ENCODE measurements at places on chromosomes 7 and 10. TPM values are rescaled to one million over a fixed set of nuclear protein-coding genes. Genes with fewer than 3 reads are reported as not detected.

The MSMB gene
- total RNA-seq = not detected

The MRLN gene
- total RNA-seq = not detected

The GBX1 gene
- total RNA-seq = not detected

The SPACDR gene
- total RNA-seq = 0.74 TPM

The CALML3 gene
- 0.11 TPM for total RNA-seq

The HOXA11 gene
- 2.9 TPM for total RNA-seq

DNA sequence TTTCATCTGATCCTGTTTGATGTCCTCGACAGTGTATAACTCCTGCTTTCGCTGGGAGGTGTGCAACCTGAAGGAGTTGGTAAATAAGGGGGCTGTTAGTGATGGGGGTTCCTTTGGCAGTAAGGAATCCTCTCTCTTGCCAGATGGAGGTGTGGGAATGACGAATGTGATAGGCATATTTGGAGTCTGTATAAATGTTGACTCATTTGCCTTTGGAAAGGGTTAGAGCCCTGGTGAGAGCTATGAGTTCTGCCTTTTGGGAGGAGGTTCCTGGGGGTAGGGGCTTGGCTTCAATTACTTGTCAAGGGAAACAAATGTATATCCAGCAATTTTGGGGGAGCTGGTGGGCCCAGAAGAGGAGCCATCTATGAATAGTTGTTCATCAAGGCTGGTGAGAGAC lies 11.4 kb upstream of the CHST3 start:
- DNase-seq = no peak

DNA sequence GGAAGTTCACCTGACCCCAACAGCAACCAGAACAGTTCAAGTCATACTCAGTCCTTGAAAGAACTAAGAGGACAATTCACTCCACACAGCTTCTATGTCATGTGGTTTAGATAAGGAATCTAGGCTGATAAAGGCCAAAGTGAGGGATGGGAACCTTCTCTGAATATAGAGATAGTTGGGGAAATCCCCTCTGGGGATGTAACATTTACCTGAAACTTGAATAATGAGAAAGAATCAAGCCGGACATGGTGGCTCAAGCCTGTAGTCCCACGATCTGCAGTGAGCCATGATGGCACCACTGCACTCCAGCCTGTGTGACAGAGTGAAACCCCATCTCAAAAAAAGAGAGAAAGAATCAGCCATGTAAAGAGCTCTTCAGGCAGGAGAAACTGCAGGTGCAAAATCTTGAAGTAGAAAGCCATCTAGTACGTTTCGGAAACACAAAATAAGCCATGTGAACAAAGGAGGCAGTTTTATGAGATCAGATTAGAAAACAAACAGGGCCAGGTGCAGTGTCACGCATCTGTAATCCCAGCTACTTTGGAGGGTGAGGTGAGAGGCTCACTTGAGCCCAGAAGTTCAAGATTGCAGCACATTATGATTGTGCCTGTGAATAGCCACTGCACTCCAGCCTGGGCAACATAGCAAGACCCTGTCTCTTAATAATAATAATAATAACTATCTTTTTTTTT lies 4.5 kb upstream of the DNMBP start:
- DNase-seq = no peak

- DNase-seq = no peak
Observed at GRCh38 chr10:95480901-95481491, 80.2 kb downstream of the SORBS1 start.

GRCh38 chr10:60041489-60042133 lies 135.3 kb upstream of the CCDC6 start:
- peak; percentile 24 for DNase-seq

GRCh38 chr7:141184532-141185190 lies 110.8 kb downstream of the TMEM178B start:
- DNase-seq = no peak

DNA sequence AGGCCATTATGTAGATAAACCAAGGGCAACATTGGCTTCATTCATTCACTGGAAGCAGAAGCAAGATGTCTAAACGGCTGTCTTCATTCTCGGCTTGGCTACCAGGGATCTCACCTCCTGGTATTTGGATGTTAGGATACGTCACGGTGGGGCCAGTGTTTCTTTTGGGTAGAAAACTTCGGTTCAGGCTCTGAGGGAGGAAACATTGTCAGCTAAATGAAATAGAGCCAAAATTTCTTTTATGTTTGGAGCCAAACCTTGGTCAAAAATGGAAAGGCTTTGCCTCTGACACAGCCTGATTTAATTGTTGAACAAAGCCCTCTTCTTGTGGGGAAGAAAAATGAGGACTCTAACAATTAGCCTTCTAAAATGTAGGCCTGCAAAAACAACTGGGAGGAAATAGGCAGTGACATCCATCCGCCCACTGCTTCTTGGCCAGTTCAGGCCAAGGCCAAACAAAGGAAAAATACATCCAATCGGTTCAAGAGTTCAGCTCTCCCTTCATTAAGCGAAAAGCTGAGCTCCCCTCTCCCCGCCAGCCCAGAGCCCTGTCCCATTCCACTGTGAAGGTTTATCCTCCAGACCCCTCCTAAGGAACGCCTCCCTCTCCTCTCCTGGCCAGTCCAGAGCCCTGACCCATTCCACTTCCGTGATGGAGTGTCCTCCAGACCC lies 44.4 kb downstream of the PFKFB3 start:
- DNase-seq = no peak

DNA sequence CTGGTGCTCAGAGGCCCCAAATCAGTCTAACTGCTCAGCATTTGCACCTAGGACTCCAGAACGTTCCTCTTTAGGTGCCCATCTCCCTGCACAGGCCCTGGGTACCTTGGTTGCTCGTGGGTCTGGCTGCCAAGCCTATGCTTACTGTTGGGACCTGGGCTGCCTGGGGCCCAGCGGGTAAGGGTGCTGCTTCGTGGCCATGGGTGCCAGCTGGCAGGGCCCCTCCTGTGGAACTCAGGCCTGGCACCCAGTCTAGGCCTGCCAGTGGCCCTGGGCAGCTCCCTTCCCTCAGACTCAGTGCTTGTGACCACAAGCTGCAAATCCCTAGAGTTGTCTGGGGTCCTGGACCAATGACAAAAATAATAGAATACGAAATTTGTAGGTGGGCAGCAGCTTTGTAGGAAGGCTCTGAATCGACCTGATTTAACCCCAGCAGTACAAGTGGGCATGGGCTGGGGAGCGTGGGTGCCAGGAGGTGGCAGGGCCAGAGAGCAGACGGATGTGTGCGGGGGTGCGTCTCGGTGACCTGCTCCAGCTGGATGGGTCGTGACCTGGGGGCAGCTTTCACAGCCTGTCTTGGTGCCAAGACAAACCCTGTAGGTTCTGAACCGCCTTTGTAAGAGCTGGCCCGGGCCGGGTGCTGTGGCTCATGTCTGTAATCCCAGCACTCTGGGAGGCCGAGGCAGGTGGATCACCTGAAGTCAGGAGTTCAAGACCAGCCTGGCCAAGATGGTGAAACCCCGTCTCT lies 69.7 kb downstream of the MKI67 start:
- no peak for DNase-seq

DNA sequence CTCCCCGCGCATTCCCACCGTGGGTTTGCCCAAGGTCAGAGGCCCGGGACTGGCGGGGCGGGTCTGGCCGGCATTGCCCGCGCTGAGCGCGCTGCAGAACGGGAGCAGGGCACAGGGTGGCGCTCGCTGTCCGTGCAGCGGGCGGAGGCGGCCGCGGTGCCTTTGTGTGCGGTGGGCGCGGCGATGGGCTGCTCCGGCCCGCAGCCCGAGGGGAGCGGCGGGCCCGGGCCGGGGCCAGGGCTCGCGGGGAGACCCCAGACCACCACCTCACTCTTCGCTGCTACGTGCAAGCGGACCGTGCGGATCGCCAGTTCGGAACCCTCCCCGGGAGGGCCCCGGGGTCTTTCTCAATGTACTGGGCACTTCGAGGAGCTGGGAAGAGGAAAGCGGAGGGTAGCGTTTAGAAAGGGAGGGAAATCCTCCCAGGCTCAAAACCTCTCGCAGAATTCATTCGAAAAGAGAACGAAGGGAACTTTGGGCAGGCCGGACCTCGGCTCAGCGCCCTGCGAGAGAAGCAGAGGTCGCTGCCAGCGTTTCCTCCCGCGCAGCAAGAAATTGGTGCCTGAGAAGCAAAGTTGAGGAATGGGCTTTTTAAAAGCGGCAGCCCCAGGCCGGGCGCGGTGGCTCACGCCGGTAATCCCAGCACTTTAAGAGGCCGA lies 8.5 kb downstream of the SP8 start:
- DNase-seq = peak; percentile 36

DNA sequence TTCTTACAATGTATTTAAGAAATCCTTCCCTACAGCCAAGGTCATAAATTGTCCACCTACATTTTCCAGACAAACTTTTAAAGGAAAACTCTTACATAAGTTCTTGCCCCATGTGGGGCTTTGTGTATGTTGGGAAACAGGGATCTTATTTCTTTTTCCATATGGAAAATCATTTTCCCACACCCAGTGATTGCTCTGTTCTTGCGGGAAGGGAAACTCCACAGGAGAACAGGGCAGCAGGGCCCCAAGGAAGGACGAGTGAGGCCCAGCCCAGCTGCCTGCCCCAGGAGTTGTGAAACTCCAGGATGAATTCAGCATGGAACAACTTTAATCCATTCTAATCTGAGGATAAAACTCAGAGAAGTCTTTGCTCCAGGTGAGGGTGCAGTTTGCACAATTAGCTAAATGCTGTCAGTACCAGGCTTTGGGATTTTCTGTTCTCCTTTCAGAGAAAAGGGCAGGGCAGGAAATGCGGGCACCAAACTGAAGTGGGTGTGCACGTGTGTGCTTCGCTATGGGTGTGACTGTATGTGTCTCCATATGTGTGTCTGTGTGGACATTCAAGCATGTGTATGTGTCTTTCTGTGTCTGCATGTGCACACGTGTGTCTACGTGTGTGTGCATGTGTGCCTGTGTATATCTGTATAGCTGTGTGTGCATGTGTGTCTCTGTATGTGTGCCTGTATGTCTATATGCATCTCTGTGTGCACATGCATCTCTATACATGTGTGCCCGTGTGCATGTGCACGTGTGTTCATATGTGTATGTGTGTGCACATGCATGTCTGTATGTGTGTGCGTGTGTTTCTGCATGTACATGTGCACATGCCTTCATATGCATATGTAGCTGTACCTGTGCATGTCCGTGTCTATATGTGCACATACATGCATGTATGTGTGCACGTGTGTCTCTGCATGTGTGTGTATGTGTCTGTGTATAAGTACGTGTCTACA lies 102.0 kb upstream of the FAM20C start:
- DNase-seq = no peak

GRCh38 chr7:68629-69028 lies 123.7 kb upstream of the FAM20C start:
- DNase-seq = no peak

DNA sequence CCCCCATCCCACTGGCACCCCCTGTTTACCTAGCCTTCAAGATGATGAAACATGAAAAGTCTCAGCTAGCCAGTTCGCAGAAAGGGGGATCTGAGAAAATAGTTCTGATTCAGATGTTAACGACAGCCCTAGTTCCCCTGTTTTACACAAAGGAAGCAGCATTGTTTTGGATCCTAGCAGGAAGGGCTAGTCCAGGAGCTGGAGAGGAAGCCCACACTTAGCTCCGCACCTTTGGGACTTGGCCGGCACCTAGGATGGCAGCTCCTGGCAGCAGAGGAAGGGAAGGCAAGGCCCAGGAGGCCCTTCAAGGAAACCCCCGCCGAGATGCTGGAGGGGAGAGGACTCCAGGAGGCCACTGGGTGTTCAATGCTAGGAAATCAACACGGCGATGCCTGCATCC lies 29.0 kb upstream of the MGMT start:
- no peak for DNase-seq

DNA sequence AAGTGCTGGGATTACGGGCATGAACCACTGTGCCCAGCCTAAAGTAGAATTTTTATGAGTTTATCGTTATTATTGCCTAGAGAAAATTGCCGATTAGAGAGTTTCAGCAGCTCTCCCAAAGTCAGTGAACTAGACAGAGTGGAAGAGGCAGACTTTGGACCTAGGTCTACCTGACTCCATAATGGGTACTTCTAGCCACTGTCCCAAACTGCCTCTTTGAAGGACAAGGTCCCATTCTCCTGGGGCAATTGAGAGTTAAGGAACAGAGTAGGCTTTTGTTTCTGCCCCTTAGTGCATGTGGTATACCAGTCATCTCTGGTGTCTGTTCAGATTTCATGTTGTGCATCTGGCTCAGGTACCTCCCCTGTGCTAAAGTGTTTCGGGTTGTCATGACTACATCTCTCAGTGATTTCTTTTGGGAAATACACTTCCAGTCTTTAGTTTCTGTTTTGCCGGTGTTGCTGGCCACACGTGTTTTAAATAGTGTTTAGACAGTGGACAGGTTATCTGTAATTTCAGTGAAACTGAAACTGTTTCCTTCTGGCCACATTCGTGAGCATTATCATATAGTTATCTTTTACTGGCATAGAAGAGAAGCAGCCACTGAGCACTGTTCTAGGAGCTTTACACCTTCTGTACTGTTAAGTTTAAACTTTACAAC lies 4.7 kb downstream of the TMEM236 start:
- DNase-seq = peak; percentile 58

DNA sequence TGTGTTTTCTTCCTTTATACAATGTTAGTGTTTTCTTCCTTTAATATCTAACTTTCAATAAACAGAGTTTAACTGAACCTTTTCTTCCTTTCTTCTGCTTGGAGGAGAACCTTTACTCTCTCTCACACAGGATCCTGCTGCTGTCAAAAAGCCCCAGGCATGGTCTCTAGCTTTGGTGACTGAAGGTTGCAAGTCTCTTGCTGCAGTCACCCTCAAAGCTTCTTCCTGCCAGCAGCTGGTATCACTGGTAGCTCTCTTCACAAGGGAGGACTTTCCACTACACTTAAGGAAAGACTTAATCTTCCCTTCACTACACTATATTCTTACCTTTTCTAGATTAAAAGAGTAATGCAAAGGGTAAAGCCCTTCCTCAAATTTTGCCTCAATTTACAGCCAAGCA lies 153.4 kb downstream of the SGMS1 start:
- DNase-seq = peak; percentile 28

- no peak for DNase-seq
Observed at GRCh38 chr10:64546073-64546472, 1024.9 kb downstream of the REEP3 start.
